ENCODE measurements at places on chromosomes 5 and 9. TPM values are rescaled to one million over a fixed set of nuclear protein-coding genes. Genes with fewer than 3 reads are reported as not detected.

MYOZ3 gene
- 0.57 TPM for total RNA-seq

SLC6A3 gene
- 0.10 TPM for total RNA-seq

NMUR2 gene
- not detected for total RNA-seq

ZNF658 gene
- total RNA-seq, result 4.3 TPM

REEP2 gene
- 13.0 TPM for total RNA-seq

Data from posterior vena cava (tissue), 2 donors.